Activated gamma-delta T cell (primary cell): ENCODE measurements at places on chromosomes 3 and 15.

DNA sequence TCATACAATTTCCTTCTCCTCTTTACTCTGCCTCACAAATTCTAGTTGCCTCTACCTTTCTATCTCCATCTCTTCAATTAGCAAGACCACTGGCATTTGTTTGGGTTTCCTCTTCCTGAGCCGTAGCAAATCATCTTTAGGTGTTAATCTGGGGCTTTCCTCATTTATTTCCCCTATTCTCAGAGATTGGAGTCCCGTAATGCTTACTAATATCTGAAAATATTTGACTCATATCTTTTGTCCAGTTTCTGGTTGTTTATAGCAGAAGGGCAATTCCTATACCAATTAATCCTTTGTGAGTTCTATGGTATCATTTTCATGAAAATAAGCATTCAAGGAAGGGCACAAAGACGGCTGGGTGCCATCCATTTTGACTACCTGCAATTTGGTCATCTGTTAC, 103.7 kb downstream of the NR2E3 start:
- DNase-seq: no peak

DNA sequence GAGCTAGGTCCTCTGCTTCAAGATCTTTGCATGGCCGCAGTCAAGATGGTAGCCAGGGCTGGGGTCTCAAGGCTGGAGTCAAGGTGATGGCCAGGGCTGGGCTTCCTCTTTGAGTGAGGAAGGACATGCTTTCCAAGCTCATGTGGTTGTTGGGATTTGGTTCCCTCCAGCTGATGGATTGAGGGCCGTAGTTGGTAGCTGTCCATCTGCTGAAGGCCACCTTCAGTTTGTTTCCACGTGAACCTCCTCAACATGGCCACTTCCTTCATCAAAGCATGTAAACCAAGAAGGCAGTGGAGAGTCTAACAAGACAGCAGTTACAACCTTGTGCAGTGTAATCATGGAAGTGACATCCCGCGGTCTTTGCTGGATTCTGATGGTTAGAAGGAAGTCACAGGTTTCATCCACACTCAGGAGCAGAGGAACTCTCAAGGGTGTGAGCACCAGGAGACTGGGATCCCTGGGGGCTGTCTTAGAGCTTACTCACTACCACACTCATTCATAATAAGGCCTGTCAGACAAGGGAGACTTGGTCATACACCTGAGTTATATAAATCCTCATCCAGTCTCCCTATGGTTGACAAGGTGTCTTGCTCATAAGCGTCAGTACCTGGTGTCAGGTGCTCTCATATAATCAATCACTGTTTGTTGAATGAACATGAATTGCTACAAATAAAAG, 42.1 kb downstream of the ABHD5 start:
- DNase-seq: no peak

DNA sequence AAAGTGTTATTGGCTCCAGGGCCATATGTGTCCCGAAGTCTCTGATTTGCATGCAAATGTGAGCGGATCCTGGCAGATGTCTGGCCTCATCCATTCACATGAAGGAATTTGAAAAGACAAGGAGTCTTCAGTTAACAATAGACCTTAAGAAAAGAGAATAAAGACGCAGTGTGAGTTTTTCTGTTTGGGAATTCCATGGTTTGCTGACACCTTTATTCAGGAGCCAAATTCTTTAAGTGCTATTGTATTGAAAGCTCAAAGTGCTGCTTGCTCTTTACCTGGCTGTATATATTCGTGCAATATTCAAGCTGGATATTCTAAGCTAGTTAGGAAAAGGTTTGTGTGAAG, 2.2 kb downstream of the LRRN1 start:
- no peak for DNase-seq

DNA sequence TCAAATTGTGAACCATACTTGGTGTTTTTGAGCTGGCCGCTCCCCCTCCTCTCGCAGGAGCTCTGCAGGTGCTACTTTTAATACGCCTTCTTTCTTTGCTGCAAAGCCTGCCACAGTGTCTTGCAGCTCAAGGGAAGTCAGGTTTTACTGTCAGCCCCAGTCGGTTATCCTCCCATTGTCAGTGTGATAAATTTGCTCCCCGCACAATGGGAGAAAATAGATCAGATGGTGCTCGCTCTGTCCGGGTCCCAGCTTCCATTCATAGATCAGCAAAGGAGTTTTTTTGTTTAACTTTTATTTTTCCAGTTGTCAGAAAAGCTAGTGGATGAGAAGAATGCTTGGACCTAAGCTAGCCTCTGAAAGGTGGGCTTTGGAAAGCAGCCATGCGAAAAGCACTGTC, 207.7 kb downstream of the RYR3 start:
- no peak for DNase-seq
